ENCODE measurements at places on chromosomes 13 and 19.

GRCh38 chr13:26037302-26037701 is 14.5 kb downstream of the SHISA2 start:
- peak; percentile 8 for DNase-seq

- no peak for DNase-seq
These were observed 900.1 kb downstream of the PCDH17 start for GRCh38 chr13:58531614-58532013.

- DNase-seq = peak; percentile 73
These were observed 2.9 kb upstream of the HOOK2 start for GRCh38 chr19:12778017-12778904.

DNA sequence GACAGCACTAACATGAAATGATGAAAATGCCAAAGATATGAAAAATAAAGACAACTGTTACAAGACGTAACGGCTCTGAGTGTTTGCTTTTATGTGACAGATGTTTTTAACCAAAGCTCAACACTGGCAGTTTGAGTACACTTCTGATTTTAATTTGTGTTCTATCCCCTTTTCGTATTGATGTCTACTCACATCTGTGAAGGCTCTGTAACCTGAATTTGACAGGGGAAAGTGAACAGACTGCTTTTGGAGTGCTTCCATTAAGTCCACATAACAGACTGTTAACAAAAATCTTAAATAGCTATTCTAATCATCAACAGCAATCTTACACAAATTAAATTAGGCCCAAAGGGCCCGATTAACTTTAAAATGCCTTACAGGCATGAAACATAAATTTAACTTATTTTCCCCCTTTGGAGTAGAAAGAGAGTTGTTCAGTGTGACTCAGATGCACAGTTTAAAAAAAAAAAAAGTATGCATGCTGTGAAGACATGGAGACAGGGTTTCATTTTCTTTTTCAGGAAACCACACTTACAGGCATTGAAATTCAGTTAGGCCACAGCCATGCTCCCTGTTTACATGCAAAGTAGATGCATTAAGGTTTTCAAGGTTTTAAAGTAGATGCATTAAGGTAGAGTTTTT is 16.3 kb upstream of the RNASEH2B start:
- DNase-seq = peak; percentile 72

DNA sequence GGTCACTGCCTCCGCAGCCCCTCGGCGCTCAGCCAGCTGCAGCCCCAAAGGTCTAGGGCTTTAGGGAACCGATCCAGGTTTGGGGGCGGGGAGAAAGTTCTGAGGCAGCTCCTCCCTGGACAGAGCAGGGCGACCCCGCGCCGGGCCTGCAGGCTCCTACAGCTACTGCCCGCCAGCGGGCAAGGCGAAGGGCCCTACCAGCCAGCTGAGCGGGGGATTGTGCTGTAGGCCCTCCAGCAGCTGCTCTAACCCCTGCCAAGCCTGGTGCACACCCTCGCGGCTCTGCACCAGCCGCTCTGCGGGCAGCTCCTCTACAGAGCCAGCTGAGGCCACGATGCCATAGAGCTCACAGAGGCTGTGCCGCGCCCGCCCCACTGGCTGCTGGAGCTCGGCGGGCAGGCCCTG is 14.0 kb downstream of the PLIN4 start:
- no peak for DNase-seq

- DNase-seq = no peak
These were observed 56.8 kb upstream of the TNFRSF19 start for GRCh38 chr13:23513455-23513854.

DNA sequence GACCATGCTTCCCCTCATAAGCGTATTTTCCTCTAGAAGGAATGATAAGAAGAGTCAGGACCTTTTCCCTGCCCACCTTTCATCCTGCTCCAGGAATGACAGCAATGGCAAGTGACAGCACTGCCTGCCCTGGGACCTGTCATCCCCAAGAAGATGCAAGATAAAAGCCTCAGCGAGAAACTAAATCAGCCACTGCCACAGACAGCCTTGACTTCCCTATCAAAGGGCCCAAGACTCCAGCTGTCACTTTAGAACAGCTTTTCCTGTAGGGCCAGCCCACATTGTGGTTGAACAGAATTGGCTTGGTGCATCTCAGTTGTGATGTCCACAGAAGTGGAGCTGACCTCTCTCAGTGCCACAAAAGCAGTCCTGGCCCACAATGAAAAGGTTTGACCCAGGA is 1.1 kb downstream of the RAB8A start:
- peak; percentile 50 for DNase-seq

DNA sequence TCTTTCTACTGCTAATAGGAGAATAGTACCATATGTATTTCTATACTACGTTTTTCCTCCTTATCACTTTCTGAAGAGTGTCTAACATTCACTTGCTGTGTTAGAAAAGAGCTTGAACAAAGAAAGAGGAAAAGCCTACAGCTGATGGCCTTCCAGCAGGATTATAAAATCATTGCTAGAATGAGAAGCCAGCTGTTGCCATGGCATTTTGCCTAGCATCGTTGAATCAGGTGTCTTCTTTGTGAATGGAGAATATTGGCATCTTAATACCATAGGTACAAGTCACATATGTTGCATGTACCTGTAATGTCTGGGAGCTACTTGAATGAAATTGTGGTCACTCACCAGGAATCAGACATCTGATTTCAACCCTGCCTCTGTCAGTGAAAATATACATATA is 1174.9 kb downstream of the PCDH17 start:
- DNase-seq = no peak

- DNase-seq = peak; percentile 41
These were observed 32.6 kb upstream of the SLC46A3 start for GRCh38 chr13:28751175-28751960.

- DNase-seq = peak; percentile 93
These were observed 935 bp downstream of the ARID3A start for GRCh38 chr19:926589-927350.

GRCh38 chr13:33968520-33969507 is 150.9 kb downstream of the RFC3 start:
- DNase-seq = no peak

GRCh38 chr13:22837980-22838647 is 342.7 kb upstream of the SGCG start:
- no peak for DNase-seq
